ENCODE measurements at places on chromosomes 11 and 22. TPM values are rescaled to one million over a fixed set of nuclear protein-coding genes. Genes with fewer than 3 reads are reported as not detected.

DNA sequence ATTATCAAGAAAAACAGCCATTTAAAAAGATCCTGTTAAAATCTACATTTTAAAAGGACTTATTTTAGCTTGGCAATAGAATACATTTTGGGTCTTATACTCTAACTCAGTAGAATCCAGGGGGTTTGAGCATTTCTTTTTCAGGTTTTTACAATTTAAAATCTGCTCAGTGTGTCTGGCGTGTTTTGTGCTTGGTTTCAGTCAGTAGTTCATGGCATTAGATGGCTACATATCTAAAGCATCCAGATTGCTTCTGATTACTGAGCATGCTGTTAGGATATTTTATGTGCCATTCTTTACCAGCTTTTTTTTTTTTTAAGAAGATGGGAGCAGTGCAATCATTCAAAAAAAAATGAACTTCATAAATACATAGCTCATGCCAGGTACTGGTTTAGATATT, 566.1 kb upstream of the LARGE1 start:
- no peak for DNase-seq

DNA sequence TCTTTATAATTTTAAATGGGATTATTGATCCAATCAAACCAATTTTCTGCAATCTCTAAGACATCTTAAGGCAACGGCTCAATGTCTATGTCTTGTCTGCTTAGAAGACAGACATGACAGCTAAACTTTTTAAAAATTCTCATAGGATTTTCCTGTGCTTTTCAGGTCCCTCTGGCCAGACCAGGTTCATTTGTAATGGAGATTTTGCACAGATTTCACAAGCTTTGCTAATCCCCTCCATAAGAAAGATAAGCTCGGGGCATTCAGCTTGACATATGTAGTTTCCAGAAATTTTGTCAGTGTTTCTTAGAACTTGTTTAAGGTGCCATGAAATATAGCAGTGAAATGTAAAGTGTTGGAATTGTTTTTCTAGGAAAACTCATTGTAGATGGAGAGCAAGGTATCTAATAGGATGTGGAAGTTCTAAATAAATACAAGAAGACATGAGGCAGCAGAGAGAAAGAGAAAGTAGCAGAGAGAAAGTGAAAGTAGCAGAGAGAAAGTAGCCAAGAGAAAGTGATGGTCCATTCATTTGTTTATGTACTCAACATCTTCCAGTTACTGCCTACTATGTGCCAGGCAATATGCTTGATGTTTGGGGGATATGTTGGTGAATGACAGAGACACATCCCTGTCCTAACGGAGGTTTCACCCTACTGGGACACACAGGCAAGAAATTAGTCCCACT, 219.1 kb upstream of the ARHGAP42 start:
- DNase-seq: peak; percentile 19

The PRMT3 gene
- total RNA-seq: 17.4 TPM

GRCh38 chr11:117879516-117880480, 3.3 kb upstream of the FXYD6 start:
- DNase-seq: no peak

The TRIM5 gene
- total RNA-seq: 71.1 TPM

The CCDC81 gene
- 0.79 TPM for total RNA-seq

DNA sequence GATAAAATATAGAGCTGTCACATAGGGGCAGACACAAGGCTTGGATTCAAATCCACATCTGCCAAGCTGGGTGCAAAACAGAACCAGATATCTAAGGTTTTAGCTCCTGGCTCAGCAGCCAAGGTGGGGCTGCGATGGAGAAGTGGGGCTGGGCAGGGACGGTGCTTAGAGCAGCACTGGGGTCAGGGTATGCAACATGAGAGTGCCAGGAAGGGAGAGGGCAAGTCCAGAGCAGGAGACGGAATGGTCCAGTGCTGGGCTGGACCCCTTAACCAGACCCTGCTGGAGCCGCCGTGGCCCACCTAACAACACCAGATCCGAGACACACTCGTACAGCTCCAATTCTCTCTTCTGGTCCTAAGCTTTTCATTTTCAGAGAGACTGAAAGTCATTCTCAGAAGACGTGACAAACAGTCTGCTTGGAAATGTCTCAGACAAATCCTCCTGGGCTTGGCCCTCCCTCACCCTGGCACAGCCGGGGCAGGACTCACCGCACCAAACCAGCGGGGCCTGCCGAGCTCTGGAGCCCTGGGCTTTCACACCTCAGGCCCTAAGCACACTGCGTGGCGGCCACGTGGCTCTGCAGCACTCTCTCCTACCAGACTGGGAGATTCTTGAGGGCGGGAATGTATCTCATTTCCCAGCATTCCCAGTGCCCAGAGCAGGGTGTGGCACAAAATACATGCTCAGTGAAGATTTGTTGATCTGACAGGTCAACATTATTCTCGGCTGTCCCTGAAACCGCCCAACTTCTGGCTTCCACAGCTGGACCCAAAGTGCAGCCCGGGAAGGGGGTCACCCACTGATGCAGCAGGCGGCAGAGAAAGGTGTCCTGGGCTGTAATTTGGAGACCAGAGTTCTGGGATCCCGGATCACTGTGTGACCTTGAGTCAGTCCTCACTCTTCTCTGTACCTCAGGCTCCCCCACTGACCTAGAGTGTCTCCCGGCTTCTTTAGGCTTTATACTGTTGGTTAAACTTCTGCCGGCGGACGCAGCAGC, 11.6 kb downstream of the LRRC32 start:
- DNase-seq: no peak

DNA sequence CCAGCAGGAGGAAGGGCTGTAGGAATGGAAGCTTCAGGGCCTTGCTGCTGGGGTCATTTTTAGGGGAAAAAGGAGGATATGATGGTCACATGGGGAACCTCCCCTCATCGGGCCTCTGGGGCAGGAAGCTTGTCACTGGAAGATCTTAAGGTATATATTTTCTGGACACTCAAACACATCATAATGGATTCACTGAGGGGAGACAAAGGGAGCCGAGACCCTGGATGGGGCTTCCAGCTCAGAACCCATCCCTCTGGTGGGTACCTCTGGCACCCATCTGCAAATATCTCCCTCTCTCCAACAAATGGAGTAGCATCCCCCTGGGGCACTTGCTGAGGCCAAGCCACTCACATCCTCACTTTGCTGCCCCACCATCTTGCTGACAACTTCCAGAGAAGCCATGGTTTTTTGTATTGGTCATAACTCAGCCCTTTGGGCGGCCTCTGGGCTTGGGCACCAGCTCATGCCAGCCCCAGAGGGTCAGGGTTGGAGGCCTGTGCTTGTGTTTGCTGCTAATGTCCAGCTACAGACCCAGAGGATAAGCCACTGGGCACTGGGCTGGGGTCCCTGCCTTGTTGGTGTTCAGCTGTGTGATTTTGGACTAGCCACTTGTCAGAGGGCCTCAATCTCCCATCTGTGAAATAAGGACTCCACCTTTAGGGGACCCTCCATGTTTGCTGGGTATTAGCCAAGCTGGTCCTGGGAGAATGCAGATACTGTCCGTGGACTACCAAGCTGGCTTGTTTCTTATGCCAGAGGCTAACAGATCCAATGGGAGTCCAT, 14.1 kb downstream of the IL10RA start:
- no peak for DNase-seq

The PKDREJ gene
- total RNA-seq: not detected

The TCF20 gene
- total RNA-seq: 17.4 TPM

- peak; percentile 44 for DNase-seq
These were observed 34.7 kb downstream of the ATG16L2 start for GRCh38 chr11:72848846-72849466.

The SERGEF gene
- 32.2 TPM for total RNA-seq

The LGALS12 gene
- total RNA-seq: not detected

DNA sequence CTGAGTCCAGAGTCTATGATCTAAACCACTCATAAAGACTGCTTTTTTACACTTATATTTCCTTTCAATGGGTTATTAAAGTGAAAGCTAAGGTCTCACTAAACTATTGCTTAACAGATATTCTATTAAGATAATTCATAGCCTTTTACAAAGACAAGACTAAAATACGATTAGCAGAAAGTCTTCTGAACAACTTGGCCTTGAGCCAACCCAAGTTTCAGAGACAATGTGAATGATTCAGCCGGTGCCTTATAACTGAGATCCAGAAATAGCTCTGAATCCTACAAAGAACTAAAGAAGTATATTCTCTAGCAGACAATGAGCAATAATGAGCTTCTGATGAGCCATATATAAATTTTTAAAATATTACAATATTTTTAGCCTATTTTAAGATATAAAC, 41.5 kb upstream of the CARD18 start:
- DNase-seq: peak; percentile 76

The TESMIN gene
- 12.8 TPM for total RNA-seq

The ANO9 gene
- 0.20 TPM for total RNA-seq

DNA sequence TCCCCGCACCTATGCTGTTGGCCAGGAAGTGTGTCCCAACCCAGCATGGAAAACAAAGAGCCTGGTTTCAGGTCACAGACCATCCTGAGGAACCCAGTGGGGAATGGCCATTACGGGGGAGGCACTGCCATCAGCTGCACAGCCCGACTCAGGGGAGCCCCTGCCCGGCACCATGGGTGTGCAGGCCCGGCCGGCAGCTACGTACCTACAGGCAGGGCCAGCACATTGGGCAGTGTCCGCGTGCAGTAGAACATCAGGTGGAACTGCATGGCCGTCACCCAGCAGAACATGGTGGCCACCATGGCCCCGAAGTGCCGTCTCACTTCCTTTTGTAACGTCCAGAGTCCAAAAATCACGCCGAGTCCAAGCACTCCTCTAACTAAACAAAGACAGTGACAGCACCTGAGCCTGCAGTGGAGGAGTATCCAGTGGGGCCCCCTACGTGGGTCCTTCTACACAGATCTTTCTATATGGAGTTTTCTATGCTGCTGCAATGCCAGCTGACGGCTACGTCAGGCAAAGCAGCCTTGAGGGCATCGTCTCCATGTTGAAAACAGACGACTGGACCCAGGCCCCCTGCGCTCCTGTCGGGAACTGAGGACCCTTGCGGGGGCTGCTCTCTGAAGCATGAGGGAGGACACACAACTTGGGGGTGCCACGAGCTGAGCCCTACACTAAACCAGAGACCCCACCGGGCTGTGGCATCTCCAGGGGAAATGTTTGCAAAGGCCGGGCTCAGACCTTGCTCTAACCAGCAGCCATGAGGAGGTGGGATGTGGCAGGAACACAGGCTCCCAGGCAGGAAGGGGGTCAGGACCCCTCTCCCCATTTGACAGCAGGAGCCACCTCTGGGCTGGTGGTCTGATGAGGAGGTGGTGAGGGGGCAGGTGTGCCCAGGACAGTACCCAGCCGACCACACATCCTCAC, 7.7 kb downstream of the ALG12 start:
- no peak for DNase-seq

DNA sequence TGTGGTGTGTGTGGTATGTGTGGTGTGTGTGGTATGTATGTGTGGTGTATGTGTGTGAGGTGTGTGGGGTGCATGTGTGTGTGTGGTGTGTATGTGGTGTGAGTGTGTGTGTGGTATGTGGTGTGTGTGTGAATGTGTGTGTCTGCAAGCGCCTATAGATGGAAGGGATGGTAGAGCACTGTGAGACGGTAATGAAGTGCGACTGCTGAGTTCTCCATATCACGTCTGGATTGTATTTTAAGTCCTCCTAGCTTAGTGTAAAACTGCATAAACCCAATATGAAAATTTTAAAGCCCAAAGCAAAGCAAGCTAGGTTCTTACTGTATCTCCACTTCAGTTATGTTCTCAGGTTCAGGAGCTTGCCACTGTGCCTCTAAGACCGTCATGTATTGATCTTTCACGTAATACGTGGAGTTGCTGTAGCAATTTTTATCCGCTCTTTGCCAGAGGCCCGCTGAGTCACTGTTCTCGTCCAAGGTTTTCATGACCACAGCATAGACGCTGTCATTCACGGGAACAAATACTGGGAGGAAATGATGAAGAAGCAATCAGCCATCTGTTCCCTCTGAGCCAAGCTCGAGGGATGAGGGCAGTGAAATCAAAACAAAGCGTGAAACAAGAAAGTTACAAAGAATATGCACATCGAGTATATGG, 5.5 kb downstream of the PLET1 start:
- peak; percentile 83 for DNase-seq

DNA sequence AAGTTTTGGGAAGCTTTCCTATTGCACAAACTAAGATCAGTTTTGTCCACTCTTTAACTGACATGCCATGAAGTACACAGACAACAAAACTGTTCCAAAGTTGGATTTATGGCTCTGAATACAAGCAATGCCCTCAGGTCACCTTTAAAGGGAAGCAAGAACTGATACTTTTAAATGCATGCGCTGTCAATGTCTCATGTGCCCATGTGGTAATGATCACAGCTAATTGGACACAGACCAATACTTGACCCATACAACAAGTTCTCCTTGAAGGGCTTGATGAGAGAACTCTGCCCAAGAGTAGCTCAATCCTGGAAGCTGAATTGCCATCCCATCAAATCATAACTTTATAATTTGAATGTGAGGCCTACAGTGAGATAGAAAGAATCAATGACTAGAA, 624.9 kb downstream of the ETS1 start:
- DNase-seq: no peak

The SCN4B gene
- 26.1 TPM for total RNA-seq

- DNase-seq: peak; percentile 98
These were observed 58.1 kb downstream of the CHRDL2 start for GRCh38 chr11:74672956-74673692.

DNA sequence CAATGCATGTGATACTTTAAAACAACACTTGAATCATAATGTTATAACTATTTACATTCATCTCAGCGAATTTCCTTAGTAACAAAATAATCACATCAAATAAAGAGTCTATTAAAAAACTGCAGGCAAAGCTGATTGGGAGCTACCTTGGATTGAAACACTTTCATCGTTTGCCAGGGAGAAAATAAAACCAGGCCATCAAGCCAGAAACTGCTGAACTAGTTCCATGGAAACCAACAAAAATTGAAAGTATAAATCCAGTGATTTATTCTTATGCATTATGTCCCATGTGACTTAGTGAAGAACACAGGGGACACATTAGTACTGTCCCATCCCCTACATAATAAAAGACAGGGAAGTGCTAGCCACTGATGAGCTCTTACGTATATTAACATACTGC, 21.7 kb downstream of the SLC35F2 start:
- DNase-seq: no peak

The C11orf65 gene
- not detected for total RNA-seq

DNA sequence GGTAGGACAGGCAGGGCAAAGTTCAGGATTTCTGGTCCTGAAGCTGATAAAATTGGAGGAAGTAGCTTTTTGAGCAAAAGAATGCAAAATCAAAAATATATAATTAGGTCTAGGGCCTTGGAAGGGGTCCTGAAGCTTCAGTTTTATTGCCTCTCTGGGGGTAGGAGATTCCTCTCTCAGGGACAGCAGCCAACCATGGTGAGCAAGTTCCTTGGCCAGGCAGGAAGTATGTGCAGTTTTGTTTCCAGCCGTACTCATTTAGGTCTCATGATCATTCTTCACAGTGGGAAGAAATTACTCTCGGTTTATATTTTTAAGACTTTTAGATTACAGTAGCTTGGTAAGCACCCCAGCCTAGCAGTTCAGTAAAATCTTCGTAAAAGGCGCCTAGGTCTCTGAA, 2.9 kb upstream of the RAB38 start:
- DNase-seq: peak; percentile 37
